ENCODE measurements at places on chromosomes 5 and 9. TPM values are rescaled to one million over a fixed set of nuclear protein-coding genes. Genes with fewer than 3 reads are reported as not detected.
A peak's percentile ranks its signal among the peaks of the same experiment; 100 is the strongest.

DNA sequence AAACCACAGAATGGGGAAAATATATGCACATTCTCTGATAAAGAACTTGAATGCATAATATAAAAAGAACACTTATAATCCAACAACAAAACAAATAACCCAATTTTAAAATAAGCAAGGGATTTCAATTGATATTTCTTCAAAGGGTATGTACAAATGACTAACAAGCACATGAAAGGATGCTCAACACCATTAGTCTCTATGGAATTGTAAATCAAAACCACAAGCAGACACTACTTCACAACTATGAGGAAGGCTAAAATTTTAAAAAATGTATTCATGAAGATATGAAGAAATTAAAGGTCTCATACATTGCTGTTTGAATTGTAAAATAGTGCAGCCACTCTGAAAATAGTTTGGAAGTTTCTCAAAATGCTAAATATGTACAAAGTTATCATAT lies 78.9 kb upstream of the GAS1 start:
- H3K4me1 ChIP-seq = no peaks in the 10 kb centered on the region
- no peaks in the 10 kb centered on the region for H3K36me3 ChIP-seq
- DNase-seq = no peak
- H3K27me3 ChIP-seq = no peaks in the 10 kb centered on the region
- H3K4me3 ChIP-seq = no peak overlapping the region
- H3K27ac ChIP-seq = no peak overlapping the region

DNA sequence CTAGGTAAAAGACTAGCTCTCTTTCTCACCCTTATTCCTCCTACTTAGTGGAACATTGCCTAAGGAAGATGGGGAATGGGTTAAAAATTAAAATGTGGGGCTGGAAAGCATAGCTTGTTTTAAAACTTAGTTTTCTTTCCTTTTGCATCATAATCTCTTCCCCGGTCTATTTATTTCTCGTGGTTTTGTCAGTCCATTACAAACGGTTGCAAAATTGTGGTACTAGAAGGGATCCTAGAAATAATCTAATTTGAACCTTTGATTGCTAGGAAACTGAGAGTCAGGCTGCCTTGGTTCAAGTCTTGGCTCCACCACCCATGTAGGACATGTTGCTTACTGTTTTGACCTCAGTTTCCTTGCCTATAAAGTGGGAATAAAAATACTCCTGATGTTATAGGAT lies 1.3 kb downstream of the IL31RA start:
- no peak overlapping the region for H3K4me3 ChIP-seq
- H3K4me1 ChIP-seq = peaks cover 74% of the 10 kb centered on the region

GRCh38 chr5:127136908-127137307 lies 63.6 kb upstream of the C5orf63 start:
- no peaks in the 10 kb centered on the region for H3K36me3 ChIP-seq
- no peaks in the 10 kb centered on the region for H3K4me1 ChIP-seq
- no peak overlapping the region for H3K4me3 ChIP-seq
- DNase-seq = no peak
- peaks cover 8% of the 10 kb centered on the region for H3K27me3 ChIP-seq

GRCh38 chr9:123868002-123868401 lies 61.9 kb downstream of the DENND1A start:
- DNase-seq = no peak
- no peaks in the 10 kb centered on the region for H3K27me3 ChIP-seq
- H3K4me3 ChIP-seq = no peak overlapping the region

Gene BAAT
- 0.08 TPM for total RNA-seq

DNA sequence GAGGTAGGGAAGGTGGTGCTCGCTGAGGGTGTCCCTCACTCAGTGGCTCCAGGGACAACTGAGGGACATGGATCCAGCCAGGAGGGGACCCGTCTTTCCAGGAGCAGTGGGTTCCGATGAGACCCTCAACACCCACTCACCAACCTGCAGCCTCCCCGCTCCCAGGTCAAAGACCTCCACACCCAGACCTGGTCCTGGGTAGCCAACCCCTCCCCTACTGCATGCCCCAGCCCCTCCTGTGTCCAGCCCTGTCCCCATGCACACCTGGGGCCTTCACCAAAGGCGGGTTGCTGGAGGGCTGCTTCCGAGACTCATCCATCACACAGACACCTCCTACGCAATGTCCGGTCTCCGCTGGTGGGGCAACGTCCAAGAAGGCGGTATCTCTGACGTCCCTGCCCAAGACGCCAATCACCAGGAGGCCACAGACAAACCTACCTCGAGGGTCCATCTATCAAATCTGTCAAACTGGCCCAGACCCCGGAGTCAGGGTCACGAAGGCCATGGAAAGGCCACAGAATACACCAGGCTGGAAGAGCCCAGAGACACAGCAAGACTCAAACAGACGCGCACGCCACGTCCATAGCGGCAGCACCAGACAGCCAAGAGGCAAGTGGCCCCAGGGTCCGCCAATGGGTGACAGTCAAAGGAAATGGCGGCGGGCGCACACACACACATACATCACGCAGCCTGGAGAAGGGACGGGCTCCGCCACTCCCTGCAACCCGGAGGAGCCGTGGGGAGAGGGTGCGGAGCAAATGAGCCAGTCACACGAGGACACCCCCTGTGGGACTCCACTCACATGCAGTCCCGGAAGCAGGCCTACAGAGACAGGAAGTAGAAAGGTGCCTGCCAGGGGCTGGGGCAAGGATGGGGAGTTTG lies 10.8 kb downstream of the NACC2 start:
- no peaks in the 10 kb centered on the region for H3K27me3 ChIP-seq
- no peaks in the 10 kb centered on the region for H3K36me3 ChIP-seq
- H3K4me3 ChIP-seq = no peak overlapping the region
- H3K27ac ChIP-seq = no peak overlapping the region
- H3K4me1 ChIP-seq = no peaks in the 10 kb centered on the region

GRCh38 chr9:22919423-22919822 lies 472.8 kb downstream of the DMRTA1 start:
- no peaks in the 10 kb centered on the region for H3K36me3 ChIP-seq
- H3K4me3 ChIP-seq = no peak overlapping the region
- no peak overlapping the region for H3K27ac ChIP-seq
- H3K27me3 ChIP-seq = no peaks in the 10 kb centered on the region

- H3K4me1 ChIP-seq = no peaks in the 10 kb centered on the region
- H3K27ac ChIP-seq = no peak overlapping the region
- H3K4me3 ChIP-seq = no peak overlapping the region
Measured at GRCh38 chr5:6902597-6902996, 189.4 kb downstream of the TENT4A start.

DNA sequence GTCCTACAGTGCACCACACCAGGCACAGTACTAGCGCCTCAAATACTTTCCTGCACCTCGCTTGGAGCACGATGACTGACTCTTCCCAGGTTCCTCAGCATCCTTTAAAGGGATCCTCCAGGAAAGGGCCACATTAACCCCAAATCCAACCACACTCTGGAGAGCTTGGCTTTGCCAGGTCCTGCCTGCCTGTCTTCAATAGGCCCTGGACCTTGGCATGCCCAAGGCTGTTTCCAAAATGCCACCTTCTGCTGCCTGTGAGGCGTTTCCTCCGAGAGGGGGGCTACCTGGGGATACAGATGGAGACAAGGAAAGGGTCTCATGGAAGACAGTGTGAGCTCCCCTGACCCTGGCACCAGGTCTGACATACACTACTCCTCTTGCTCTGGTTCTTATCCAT lies 169.9 kb downstream of the DAB2IP start:
- no peak for DNase-seq
- H3K4me1 ChIP-seq = no peaks in the 10 kb centered on the region
- H3K4me3 ChIP-seq = no peak overlapping the region
- H3K27me3 ChIP-seq = no peaks in the 10 kb centered on the region
- H3K36me3 ChIP-seq = no peaks in the 10 kb centered on the region

Gene MLANA
- not detected for total RNA-seq

- no peak overlapping the region for H3K4me3 ChIP-seq
- DNase-seq = no peak
- no peaks in the 10 kb centered on the region for H3K4me1 ChIP-seq
- H3K27ac ChIP-seq = no peak overlapping the region
Measured at GRCh38 chr5:133779828-133780475, 167.6 kb upstream of the FSTL4 start.

Gene EHMT1
- total RNA-seq = 98.1 TPM

DNA sequence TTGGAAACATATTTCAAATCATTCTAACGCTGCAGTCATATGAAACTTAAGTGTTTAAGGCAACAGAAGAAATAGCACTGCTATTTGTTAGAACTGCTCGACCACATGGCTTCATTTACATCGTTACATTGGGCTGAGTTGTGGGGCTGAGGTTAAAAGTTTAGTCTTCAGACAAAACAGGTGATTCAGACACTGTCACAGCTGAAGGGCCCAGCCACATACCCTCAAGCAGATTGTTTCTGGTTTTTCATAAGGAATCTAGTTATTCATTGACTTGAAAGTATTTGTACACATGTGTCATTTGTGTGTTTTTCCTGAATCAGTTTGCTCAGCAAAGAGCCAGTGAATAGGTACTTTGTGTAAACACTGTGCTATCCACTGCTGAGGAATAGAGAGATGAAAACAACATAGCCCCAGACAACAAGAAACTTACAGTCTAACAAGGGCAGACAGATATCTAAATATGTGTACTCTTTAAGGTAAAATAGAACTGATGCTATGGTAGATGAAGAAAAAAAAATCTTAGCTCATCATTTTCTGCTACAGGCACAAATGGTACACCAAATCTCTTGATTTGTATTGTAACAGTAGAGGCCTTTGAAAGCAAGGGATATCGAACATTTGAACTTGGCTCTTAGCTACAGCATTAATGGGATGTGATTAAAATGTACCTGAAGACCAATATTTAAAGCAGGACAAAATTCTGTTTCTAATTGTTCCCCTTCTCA lies 357.6 kb upstream of the RPS23 start:
- H3K4me3 ChIP-seq = no peak overlapping the region
- H3K4me1 ChIP-seq = peaks cover 22% of the 10 kb centered on the region
- H3K36me3 ChIP-seq = no peaks in the 10 kb centered on the region
- no peak for DNase-seq

- no peak overlapping the region for H3K4me3 ChIP-seq
- no peak overlapping the region for H3K27ac ChIP-seq
- H3K36me3 ChIP-seq = no peaks in the 10 kb centered on the region
- H3K27me3 ChIP-seq = no peaks in the 10 kb centered on the region
Measured at GRCh38 chr5:33105521-33105941, 335.2 kb upstream of the TARS1 start.

GRCh38 chr9:137311986-137312851 lies 10.1 kb upstream of the NRARP start:
- H3K4me1 ChIP-seq = no peaks in the 10 kb centered on the region
- H3K27ac ChIP-seq = no peak overlapping the region
- H3K36me3 ChIP-seq = no peaks in the 10 kb centered on the region
- H3K4me3 ChIP-seq = no peak overlapping the region
- H3K27me3 ChIP-seq = peaks cover 3% of the 10 kb centered on the region

- peaks cover 51% of the 10 kb centered on the region for H3K36me3 ChIP-seq
- no peaks in the 10 kb centered on the region for H3K4me1 ChIP-seq
- H3K4me3 ChIP-seq = no peak overlapping the region
Measured at GRCh38 chr9:125317704-125318103, 56.1 kb downstream of the GAPVD1 start.

Gene CYFIP2
- 173 TPM for total RNA-seq

Gene ZNG1E
- total RNA-seq = 54.0 TPM

Gene CSNK1G3
- 45.8 TPM for total RNA-seq

DNA sequence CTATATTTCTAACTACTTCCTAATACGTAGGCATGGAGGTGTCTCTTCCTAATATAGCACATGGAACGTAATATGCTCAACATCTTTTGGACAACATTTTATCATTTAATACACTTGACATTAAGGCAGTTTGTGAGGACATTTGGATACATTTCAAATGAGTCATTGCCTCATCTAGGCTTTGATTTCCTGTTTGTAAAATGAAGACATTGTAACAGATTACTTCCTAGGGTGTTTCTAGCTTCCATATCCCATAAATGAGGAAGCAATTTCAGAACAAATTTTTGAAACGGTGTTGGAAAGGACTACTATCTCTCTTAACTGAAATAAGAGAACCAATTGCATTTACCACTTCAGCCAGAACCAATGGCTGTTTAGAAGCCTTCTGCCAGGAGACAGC lies 38.7 kb downstream of the SLC28A3 start:
- no peak for DNase-seq
- peak overlapping the region; percentile 56 for H3K27ac ChIP-seq
- H3K4me1 ChIP-seq = peaks cover 59% of the 10 kb centered on the region
- H3K4me3 ChIP-seq = no peak overlapping the region

Gene EGFL7
- 2.5 TPM for total RNA-seq

Gene SNCB
- total RNA-seq = not detected

DNA sequence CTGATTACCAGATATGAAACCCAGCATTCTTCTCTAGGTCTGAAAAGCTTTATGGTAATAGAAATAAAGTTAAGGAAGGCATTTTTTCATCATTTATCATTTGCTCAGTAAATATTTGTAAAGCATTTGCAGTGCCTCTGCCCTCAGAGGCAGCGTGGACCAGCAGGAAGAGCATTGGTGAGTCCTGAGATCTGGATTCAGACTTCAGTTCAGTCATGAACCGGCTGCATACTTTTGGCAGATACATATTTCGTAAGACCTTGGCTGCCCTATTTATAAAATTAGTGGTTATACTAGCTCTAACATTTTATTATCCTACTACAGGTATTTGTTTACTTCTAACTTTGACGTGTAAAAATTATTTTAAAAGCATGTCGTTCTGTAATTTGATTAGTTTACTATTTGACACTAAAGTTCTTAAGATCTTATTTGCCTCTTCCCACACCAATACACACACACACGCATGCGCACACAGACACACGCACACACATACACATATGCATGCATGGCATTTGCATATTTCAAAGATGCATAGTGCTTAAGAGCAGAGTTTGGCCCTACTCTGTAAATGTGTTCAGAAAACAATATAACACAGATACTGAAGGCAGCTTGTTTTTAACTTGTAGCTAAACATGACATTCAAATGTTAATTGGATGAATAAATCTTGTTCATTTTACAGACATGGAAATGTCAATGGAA lies 101.9 kb downstream of the RPS23 start:
- peaks cover 12% of the 10 kb centered on the region for H3K4me1 ChIP-seq
- no peak for DNase-seq
- H3K27ac ChIP-seq = no peak overlapping the region
- no peak overlapping the region for H3K4me3 ChIP-seq
- H3K36me3 ChIP-seq = no peaks in the 10 kb centered on the region
- H3K27me3 ChIP-seq = no peaks in the 10 kb centered on the region

DNA sequence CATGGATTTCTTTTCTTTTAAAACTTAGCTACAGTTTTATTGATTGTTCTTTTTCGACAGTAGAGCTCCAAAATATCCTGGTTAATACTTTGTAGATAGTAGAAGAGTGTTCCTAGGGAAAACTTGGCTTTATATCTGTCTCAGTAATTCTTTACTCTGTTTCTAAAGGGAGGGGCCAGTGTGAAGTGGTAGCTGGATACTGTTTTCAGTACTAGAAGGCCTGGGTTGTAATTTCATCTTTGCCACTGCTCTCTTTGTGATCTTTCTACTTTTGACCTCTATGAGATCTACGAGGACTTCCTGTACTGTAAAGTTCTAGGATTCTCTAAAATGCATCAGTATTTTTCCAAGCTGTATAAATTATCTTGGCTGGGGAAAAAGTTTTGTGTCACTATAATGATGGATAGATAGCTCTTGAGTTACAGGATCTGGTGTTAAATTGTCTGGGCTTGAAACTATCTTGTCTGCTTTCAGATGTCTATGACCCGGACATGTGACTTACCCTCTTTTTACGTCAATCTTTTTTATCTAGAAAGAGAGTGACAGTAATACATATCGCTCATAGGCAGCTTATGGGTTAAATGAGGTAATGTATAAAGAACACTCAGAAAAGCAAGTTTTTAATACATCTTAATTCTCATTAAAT lies 53.6 kb downstream of the PRR16 start:
- H3K27ac ChIP-seq = no peak overlapping the region
- H3K27me3 ChIP-seq = no peaks in the 10 kb centered on the region
- no peaks in the 10 kb centered on the region for H3K4me1 ChIP-seq
- no peak for DNase-seq

Gene TAF11L10
- not detected for total RNA-seq

Gene MOCS2
- 17.9 TPM for total RNA-seq
